ENCODE measurements at places on chromosomes 3 and 15. TPM values are rescaled to one million over a fixed set of nuclear protein-coding genes. Genes with fewer than 3 reads are reported as not detected.

- ATAC-seq: no peak
Measured at GRCh38 chr3:194376241-194376560, 6.7 kb upstream of the LRRC15 start.

DNA sequence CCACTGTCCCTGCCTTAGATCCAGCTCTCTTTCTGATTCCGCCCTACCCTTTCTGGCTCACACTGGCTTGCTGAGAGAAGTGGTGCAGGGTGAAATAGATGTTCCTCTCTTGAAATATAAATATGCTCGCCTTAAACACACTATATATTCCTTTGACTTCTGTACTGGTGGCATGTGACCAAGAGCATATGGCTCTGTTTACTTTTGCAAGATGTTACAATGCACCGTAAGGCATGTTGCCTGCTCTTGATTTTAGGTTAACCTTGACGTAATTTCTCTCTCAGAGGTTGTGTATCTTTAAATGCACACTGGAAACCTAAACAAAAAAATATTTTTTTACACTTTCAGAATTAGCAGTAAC is 749 bp downstream of the RSRC1 start:
- no peak for ATAC-seq

DNA sequence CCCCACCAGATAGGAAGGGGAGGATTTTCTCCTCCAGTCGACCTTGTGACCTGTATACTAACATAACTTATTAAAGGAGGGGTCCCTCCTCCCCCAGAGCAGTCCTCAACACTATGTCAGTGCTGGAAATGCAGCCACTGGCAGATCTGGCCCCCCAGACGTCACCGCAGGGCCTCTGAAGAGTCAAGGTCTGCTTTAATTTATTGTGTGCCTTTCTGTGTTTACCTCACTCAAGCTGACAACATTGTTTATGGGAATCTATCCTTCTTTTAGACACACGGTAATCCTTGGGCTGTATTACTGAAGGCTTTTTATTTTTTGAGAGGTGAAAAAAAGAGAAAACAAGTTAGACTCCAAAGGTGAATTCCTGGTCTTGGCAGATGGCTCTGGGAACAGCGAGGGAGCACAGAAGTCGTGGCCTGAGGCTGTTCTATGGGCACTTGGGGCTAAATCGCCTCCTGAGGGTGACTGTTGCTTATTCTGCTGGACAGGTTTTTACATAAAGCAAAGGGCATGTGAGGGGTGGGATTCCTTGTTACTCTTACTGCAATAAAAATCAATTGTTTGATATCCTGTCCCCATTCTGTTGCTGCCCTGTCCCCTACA is 13.5 kb upstream of the NR2C2 start:
- ATAC-seq: no peak

- ATAC-seq: no peak
Measured at GRCh38 chr3:9143184-9143583, 106.3 kb downstream of the SRGAP3 start.

- no peak for ATAC-seq
Measured at GRCh38 chr15:57505056-57505715, 86.5 kb upstream of the MYZAP start.

- ATAC-seq: no peak
Measured at GRCh38 chr3:133831966-133832801, 26.6 kb downstream of the SRPRB start.

DNA sequence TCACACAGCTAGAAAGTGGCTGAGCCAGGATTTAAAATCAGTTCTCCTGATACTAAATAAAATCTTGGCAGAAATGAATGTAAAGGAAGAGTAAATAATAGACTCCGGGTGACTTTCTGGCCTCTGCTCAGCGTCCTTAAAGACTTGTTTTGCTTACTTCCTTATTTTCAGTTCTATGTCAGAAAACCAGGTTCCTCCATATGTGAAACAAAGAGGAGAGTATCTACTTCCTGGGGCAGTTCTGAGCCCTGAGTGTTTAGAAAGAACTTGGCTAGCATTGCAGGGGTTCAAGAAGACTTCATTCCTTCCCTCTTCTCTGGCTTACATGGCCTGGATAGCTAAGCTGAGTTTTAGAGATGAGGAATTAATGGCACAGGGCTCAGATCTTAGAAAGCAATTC is 222.8 kb upstream of the TLE3 start:
- ATAC-seq: no peak

DNA sequence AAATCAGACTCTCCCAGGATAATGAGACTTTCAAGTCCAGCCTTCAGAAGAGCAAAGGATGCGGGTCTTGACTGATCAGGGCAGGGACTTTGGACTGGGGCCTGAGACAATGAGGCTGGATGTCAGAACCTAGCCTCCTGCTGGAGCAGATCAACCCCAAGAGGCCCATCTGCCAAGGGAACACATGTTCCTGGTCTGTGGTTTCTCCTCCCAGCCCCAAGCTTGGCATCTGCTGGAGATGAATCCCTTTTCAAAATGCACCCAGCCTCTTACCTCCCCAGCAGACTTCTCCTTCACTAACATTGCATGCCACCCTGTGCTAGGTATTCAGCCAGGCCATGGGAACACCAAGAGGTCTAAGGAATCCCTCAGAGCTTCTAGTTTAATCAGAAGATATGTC is 43.7 kb upstream of the MFGE8 start:
- no peak for ATAC-seq

GRCh38 chr3:141388823-141389621 is 20.7 kb downstream of the ZBTB38 start:
- ATAC-seq: peak; percentile 60

DNA sequence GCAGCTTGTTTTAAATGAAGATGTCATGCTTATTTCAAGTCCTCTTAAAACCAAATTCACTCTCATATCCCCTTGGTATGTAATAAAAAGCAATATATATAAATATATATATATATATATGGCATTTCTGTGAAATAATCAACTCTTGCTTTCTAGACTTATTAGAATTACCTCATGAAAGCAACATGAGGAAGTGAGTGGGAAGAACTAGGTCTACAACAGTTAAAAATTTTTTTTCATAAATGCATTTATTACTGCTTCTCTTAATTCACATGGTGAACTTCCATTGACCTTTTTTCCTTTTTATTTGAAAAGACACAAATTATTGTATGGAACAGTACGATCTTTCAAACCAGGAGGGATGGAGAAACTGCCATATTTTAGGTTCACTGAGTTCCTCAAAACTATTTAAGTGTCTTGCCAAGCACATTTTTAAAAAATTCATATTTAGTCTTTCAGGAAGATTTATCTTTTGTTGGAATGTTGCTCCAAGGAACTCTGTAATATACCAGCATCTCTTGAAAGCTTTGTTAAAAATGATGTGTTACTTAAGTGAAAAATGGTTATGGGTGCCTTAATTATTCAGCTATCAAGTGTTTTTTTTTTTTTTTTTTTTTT is 185.2 kb downstream of the GHSR start:
- ATAC-seq: no peak

- ATAC-seq: no peak
Measured at GRCh38 chr3:79339846-79340245, 428.0 kb downstream of the ROBO1 start.

- ATAC-seq: no peak
Measured at GRCh38 chr3:137946356-137946973, 63.5 kb upstream of the CLDN18 start.

GRCh38 chr3:5160940-5161858 is 26.3 kb upstream of the EDEM1 start:
- ATAC-seq: peak; percentile 69

CCK gene
- total RNA-seq: not detected

KBTBD13 gene
- not detected for total RNA-seq
